Stimulated activated CD4-positive, alpha-beta T cell treated with anti-CD3 and anti-CD28 coated beads, Interleukin-15, amount 100 ng/mL, for 1 hour (primary cell): ENCODE measurements at places on chromosomes 6 and 20.
A peak's percentile ranks its signal among the peaks of the same experiment; 100 is the strongest.

GRCh38 chr6:24524805-24525204 is 30.0 kb downstream of the ALDH5A1 start:
- DNase-seq, result no peak

DNA sequence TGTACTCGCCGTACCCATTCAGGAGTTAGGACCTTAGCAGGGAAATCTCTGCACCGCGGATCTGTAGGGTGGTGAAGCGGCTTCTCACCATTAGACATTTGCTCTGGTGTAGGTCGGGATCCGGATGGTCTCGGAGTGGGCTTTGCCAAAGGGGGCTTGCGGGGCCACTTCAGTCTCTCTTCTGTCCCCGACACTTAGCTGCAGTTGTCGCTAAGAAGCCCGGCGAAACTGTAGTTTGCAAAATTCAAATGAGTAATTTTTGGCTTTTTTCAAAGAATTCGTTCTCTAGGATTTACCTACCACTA is 433 bp downstream of the QRSL1 start:
- DNase-seq, result no peak

GRCh38 chr6:129416337-129416990 is 293.5 kb downstream of the ARHGAP18 start:
- no peak for DNase-seq

DNA sequence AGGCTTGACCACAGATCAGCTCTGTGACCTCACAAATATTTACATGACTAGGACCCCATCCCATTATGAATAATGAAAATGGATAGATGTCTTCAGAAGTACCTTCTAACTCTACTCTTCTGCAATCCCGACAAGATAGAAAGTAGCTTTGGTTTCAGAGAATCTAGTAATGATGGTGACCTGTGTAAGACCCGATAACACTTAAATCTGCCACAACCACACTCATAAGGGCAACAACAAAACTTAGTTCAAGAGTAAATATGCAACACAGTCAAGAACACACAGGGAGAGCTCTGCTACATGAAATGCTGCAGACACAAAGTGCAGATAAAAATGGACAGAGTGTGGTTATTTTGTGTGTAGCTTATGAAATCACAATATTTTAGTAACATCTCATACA is 9.6 kb downstream of the CHD6 start:
- no peak for DNase-seq

DNA sequence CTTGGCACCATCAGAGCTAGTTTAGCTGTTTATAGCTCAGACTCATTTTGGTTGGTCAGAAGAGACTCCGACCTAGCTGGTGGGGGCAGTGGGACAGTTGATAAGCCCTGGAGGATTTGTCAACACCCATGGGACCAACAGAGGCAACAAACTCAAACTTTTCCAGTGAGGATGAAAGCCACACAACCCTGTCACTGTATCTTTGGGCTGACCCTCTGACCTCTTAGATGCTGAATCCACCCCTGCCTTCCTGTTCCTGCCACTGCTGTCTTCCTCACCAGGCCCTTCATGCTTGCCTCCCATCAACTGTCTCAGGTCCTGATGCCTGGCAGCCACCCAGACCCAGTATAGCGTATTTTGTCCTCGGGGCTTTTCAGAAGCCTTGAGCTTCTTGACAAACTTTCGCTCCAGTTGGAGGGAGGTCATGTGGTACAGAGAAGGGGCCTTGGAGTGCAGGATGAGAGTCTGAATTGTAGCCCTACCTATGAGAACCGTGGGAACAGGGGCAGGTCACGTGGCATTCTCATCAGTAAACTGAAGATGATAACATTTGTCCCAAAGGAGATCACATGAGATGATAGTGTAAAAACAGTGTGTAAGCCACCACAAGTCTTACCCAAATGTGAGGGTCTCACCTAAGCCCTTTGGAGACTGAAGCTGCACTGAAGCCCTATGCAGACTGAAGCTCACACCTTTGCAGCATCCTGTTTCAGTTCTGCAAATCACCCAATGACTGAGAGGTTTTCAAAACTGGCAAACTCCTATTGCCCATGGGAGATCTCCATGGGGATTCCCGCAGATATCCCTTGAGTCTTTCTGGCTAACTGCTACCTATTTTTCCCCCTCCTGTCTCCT is 72.0 kb upstream of the F13A1 start:
- no peak for DNase-seq

DNA sequence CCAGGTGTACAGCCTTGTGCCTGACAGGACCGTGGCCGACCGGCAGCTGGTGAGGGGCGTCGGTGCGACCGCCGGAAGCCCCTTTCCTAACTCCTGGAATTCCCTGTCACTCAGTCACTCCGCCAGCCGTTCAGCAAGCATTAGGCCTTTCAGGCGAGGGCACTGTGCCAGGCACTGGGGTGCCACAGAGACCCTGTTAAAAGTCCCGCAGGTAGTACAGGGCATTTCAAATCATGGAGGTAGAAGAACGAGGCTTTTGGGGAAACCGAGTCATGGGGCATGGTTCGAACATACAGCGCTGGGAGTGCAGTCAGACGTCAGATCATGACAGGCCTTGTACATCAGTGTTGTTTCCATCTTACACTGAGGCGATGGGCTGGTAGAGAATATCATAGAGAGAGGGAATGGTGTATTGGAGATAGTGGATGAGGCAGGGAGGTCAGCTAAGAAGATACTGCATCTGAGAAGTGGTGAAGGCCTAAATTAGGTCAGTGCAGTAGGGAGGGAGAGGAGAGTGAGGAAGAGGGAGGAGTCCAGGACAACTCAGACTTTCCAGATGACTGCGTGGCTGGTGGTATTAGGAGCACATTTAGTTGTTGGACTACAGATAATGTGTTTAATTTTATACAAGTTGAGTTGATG is 892 bp upstream of the DXO start:
- no peak for DNase-seq

DNA sequence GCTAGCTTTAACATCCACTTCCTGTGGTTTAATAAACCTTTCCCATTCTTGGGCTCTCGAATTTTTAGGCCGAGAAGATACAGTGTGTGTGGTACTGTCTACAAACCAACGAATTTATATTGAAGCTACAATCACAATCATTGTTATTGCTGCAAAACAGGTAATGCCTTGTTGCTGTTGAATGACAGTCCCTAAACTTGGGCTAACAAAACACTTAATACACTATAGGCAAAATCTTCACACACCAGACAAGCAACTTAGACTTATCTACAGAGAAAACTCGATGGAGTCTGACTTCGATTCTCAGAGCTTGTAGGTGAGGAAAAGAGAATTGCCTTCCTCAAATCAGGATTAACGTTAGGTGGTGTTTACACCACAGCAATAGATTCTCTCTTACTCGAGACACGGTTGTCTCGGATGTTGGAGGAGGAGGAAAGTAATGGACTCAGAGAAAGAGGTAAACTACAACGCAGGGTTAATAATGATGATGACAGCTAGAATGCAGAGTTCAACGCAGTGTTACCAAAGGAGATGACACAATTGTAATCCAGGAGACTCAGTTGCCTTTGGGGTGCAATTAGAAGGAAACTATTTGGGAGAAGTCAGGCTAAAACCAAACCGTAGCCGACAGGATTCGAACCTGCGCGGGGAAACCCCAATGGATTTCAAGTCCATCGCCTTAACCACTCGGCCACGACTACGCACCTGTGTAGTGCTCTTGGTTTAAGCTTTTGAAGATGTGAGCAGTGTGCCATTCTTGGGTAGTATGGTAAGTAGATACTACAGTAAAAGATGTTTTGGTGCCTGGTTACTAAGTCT is 32.5 kb upstream of the ZNF184 start:
- peak; percentile 22 for DNase-seq

DNA sequence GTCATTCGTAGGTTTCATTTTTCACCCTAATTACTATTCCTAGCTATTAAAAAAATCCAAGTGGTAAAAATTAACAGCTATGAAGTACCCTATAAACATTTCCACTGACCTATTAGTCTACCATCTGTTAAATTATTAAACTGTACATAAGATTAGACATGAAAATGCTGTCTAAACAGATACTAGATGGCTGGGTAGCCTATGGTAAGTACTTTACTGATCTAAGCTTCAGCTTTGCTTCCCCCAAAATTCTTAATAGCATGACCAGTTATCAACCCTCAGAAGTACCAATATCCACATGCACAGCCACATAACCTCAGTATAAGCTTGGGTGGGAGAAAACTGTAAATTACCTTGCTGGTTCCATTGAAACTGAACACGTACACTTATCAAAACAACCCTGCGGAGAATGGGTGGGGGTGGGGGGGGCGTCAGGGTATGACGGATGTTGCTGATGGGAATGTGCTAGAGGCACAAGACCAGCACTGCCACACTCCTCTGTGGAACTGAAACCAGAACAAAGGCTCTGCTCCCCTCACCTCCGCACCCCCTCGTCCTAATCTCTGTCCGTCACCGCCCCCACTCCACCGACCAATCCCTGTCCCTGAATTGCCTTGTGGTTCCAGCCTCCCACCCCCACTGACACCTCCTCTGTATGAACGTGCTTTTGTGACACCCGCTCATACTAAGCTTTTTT is 45.3 kb downstream of the B4GALT5 start:
- peak; percentile 24 for DNase-seq

DNA sequence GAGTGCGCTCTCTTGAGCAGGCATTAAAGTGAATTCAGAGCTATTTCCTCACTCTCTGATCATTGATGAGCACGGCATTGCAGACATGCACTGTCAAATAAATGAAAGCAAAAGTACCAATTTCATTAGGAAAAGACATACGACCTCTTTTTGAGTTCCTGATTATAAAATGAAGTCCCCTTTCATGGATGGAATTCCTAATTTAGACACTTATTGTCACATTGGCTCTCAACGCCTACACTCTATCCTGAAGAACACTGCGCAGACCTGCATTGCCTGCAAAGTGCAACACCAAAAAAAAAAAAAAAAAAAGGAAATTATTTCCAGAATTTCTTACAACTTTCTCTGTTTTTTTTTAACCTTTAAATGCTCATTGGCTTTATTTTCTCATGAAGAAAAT is 1.6 kb downstream of the ADGRB3 start:
- no peak for DNase-seq

GRCh38 chr20:20562507-20562906 is 149.9 kb downstream of the RALGAPA2 start:
- DNase-seq, result no peak
